ENCODE measurements at places on chromosomes 16 and 17. TPM values are rescaled to one million over a fixed set of nuclear protein-coding genes. Genes with fewer than 3 reads are reported as not detected.

SLFN11 gene
- polyA plus RNA-seq = 11.6 TPM

CANT1 gene
- polyA plus RNA-seq = 44.8 TPM

MT1E gene
- 26.6 TPM for polyA plus RNA-seq

SPATA22 gene
- polyA plus RNA-seq = 0.15 TPM

KSR1 gene
- polyA plus RNA-seq = 73.5 TPM

FGF11 gene
- polyA plus RNA-seq = 6.1 TPM

NACA2 gene
- polyA plus RNA-seq = 3.3 TPM

NPIPB6 gene
- 3.8 TPM for polyA plus RNA-seq

HEXIM1 gene
- 43.8 TPM for polyA plus RNA-seq

NOD2 gene
- polyA plus RNA-seq = 0.65 TPM

ICAM2 gene
- 23.1 TPM for polyA plus RNA-seq

NPIPA1 gene
- polyA plus RNA-seq = 164 TPM

CALB2 gene
- 0.47 TPM for polyA plus RNA-seq

ACOX1 gene
- polyA plus RNA-seq = 39.0 TPM

NPIPA2 gene
- not detected for polyA plus RNA-seq

PLCD3 gene
- polyA plus RNA-seq = 20.5 TPM

TP53TG3D gene
- 0.68 TPM for polyA plus RNA-seq

TBL3 gene
- polyA plus RNA-seq = 30.3 TPM

CLEC3A gene
- not detected for polyA plus RNA-seq

CDR2L gene
- polyA plus RNA-seq = 8.0 TPM

CCL3 gene
- polyA plus RNA-seq = 3.9 TPM

SMPD3 gene
- polyA plus RNA-seq = 1.3 TPM

KCNH6 gene
- polyA plus RNA-seq = 2.2 TPM

DCUN1D3 gene
- 11.0 TPM for polyA plus RNA-seq

CCL5 gene
- 1.5 TPM for polyA plus RNA-seq

RILP gene
- 2.8 TPM for polyA plus RNA-seq

DNAH9 gene
- 4.5 TPM for polyA plus RNA-seq

LGALS9 gene
- polyA plus RNA-seq = 14.9 TPM

WDR90 gene
- polyA plus RNA-seq = 42.2 TPM

FSCN2 gene
- 1.7 TPM for polyA plus RNA-seq

KRTAP4-9 gene
- polyA plus RNA-seq = not detected

PDILT gene
- polyA plus RNA-seq = 0.33 TPM

EVPLL gene
- polyA plus RNA-seq = 0.23 TPM

HOXB3 gene
- 224 TPM for polyA plus RNA-seq

TP53TG3 gene
- polyA plus RNA-seq = not detected
